ENCODE measurements at places on chromosomes 13 and 19.

DNA sequence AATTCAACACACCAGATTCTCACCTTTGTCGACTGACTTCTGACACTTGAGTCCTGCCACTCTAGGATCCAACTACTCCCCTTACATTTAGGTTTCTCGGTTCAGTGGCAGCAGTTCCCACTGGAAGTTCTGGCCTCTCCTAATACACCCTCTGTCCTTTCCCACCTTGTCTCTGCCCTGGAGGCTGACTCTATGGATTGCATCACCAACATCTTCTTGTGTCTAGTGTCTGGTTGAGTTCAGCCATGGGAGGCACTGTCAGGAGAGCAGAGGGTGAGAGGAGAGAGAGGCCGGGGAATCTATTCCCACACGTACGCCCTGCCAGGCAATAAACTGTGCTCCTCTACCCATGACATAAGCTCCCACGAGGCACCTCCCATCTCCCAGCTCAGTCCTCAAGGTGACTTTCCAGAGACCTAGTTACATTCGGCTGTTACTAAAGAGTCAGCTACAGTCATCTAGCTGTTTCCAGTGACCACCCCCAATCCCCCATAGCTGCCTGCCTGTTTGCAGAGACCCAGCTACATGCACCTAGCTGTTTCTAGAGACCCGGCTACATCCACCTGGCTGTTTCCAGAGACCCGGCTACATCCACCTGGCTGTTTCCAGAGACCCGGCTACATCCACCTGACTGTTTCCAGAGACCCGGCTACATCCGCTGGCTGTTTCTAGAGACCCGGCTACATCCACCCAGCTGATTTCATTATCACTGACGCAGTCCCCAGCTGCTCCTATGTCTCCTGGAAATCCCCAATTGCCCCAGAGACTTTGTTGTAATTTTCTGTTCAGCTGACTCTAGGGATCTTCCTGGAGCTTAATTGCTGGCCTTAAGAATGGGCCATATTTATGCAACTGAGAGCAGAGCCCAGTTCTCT is 8.1 kb upstream of the LILRB4 start:
- DNase-seq: no peak

GRCh38 chr13:60957816-60958215 is 457.8 kb downstream of the PCDH20 start:
- no peak for DNase-seq

GRCh38 chr19:54415901-54416673 is 823 bp downstream of the TTYH1 start:
- no peak for DNase-seq

- DNase-seq: no peak
Measured at GRCh38 chr13:93708308-93709075, 481.9 kb downstream of the GPC6 start.

DNA sequence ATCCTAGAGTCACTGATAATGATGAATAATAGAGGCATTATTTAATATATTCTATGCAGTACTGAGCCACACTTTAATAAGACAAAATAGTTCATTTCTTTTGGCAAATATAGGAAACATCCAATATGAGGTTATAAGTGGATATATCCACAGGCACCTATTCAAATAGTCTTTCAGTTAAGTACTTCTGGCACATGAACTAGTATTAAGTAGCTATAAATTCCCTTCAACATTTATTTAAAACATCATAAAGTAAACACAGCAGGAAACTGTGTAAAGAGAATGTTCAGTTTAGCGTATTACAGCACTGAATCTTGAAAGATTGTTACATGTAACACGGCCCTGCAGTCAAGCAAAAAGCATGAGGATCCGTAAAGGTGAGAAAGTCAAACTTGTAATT is 463.3 kb upstream of the KLF12 start:
- DNase-seq: no peak

DNA sequence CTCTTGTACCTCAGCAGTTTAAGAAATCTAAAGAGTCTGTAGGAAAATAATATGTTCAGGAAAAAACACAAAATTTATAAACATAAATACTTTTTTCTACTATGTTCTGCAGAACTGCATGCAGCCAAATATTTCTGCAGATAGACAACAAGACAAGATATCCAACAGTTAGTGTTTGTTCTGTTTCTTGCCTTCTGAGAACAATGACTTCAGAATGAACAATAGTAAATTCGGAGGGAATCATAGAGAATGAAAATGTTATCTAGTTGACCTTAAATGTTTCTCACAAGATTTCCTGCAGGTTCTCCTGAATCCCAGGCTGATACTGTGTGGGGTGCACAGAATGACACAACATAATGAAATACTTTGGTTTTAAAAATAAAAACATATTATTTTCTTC is 180.4 kb downstream of the PCDH9 start:
- no peak for DNase-seq

DNA sequence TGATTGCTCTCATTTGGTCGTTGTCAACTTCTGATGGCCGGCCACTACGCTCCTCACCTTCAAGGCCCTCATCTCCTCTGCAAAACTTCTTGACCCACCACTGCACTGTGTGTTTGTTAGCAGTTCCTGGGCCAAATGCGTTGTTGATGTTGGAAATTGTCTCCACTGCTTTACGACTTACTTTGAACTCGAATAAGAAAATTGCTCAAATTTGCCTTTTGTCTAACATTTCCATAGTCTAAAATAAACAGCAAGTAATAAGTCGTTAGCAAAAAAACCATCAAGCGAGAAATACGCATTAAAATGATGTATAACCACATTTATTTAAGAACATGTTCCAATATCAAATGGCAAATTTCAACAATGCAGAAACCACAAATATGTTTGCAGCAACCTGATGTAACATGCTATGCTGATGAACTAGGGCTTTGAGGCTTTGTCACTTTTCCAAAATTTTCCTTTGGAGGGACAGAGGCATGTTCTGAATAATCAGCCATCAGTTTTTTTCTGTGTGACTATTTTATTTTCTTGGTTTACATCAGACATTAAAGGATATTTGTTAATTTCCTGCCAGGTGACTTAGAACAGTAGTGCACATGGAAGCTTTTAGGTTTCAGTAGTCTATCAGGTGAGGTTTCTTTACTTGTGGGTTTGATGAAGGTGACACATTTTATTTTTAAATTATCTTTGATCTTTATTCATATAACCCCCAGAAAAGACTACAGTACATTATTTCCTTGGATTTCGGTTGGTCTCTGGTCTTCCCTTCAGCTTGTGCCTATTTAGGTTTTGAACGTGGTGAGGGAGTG is 74.7 kb upstream of the TEX29 start:
- DNase-seq: no peak

DNA sequence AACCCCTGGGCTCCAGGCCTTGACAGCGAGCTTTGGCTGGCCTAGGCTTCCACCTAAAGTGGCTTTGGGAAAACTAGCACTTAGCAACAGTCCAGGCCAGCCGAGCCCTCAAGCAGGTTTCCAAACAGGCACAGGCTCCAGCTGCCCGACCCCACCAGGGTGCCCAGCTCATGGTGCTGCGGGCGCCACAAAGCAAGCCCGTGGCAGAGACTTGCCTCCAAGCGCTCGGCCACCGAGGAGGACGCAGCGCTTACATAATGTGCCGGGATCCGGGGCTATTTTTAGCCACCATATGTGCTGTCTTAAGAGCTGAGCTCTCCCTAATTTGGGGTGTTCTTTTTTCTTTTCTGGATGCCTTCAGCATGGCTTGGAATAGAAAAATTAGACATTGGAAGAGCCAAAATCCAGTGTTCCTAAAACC is 56.1 kb upstream of the F7 start:
- DNase-seq: no peak

GRCh38 chr13:40148742-40149141 is 493.3 kb downstream of the COG6 start:
- DNase-seq: no peak

GRCh38 chr13:99280166-99280565 is 22.0 kb upstream of the GPR18 start:
- DNase-seq: no peak

DNA sequence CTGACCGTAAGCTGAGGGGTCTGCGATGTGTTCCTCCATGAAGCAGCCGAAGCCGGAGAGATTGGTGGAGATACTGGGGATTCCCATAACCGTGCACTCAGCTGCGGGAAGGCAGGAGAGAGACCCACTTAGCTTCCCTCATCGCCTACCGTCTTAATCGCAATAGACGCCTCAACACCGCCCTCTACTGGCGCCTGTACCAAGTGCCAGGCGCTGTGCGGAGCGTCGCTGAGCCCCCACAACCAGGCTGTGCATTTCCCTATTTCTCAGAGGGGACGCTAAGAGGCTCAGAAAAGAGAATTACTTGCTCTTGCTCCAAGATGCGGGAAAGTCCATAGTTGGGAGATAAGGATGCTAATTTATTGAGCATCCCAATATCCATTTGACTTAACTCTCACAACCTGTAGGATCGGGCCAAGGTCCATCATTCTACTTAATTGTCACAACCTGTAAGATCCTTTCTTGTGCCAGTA is 5.8 kb downstream of the FTL start:
- DNase-seq: peak; percentile 78

GRCh38 chr13:86760620-86761019 is 910.6 kb upstream of the SLITRK5 start:
- DNase-seq: no peak

DNA sequence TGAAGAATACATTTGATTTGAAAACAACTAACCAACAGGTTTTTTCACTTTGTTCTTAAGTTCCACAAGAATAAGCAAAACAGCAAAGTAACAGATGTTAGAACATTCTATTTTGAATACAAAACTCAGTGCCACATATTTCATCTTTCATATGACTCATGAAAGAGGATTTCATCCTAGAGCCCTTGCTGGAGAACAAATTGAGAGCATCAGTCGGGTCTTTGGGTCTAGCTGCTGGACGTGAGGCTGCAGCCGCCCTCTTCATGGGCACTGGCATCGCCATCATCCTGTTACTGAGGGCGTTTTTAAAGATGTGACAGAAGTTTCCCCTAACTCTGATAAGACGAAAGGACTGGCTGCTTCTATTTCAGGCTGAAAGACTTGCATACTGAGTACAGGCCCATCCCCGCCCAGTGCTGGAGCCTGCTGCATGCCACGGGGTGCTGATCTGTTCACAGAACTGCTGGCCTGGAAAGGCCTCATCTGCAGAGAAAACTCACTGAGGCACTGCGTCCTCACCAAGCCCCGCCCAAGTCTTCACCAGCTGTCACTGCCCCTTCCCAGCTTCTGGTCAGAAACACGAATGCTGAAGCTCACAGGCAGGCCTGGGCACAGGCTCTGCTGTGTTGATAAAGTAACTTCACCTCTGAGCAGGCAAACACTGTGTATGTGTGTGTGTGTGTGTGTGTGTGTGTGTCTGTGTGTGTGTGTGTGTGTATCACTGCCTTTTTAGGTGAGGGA is 101.4 kb downstream of the TUBGCP3 start:
- DNase-seq: no peak

- no peak for DNase-seq
Measured at GRCh38 chr19:42225718-42226292, 5.7 kb downstream of the ZNF526 start.

GRCh38 chr19:48445256-48445605 is 552 bp upstream of the GRWD1 start:
- DNase-seq: no peak

DNA sequence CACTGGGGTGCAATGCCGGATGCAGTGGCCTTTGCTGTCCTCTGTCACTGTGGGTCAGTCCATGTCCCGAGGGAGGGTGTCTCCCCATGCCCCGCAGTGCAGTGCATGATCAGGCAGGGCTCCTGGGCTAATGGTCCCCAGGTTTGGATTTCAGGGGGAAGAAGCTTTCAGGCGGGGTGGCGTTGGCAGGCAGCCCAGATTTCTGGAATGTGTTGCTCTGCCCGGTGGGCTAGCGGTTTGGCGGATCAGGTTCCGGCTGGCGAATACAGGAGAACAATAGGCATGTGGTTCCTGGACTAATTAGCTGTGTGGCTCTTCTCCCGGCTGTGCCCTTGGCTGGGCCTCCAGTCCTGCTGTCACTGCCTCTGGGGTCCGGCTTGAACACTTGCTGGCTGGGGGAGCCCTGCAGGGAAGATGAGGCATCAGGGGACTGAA is 141.3 kb downstream of the FGF9 start:
- DNase-seq: no peak

DNA sequence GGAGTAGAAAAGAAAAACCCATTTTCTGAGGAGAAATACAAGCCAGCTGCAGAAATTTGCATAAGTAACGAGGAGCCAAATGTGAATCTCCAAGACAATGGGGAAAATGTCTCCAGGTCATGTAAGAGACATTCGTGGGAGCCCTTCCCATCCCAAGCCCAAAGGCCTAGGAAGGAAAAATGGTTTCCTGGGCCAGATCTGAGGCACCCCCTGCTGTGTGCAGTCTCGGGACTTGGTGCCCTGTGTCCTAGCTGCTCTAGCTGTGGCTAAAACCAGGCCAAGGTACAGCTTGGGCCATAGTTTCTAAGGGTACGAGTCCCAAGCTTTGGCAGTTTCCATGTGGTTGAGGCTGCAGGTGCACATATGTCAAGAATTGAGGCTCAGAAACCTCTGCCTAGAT is 444.9 kb downstream of the PCDH20 start:
- no peak for DNase-seq

DNA sequence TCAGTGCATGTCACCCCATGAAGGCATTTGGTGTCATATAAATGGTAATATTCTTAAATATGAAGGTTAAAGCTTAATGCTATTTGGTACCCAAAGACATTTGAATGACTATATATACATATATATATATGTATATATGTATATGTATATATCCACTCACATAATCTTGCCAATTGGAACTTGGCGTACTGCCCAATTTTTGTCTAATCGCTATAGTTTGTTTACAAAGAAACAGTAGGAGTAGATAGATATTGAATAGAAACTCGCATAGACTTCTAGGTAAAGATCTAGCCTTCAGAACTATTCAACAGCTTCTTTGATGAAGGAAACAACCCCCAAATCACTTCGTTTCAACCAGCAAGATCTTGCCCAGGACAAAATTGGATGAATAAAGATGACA is 24.1 kb downstream of the KLF5 start:
- DNase-seq: no peak

DNA sequence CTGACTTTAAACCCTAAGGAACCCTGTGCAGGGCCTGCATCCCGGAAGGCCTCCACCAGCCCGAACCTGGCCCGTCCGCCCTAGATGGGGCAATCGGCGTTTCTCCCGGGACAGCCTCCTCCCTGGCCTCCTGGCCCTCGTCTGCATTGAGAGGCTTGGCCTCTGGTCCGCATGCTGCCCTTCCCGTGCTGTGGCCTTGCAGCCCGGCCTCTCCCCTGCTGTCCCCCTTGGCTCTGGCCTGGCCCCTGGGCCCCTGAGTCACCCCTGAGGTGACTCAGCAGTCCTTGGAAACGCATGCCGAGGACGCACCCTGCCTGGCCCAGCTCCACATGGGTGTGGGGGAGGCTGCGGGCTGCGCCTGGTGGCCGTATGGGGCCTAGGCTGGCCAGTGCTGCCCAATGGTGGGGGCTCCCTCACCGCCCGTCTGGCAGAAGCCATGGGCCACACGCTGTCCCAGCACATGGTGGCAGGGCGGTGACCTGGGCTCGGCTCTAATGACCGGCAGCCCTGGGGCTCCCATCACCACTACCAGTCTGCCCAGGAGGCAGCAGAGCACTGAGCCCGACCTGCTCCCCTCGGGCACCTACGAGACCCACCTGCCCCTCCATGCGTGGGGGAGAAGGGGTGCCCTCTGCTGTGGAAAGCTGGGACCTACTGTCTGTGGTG is 25.7 kb downstream of the SH3GL1 start:
- no peak for DNase-seq

- DNase-seq: no peak
Measured at GRCh38 chr19:2567580-2567979, 91.7 kb downstream of the GADD45B start.

- no peak for DNase-seq
Measured at GRCh38 chr13:112879283-112879833, 89.7 kb upstream of the MCF2L start.

GRCh38 chr13:26324294-26324693 is 70.4 kb downstream of the CDK8 start:
- DNase-seq: no peak

Measured in stimulated activated CD4-positive, alpha-beta T cell treated with anti-CD3 and anti-CD28 coated beads, Interleukin-4, amount 100 ng/mL, for 48 hours (primary cell).